ENCODE measurements at places on chromosomes 1 and 21. TPM values are rescaled to one million over a fixed set of nuclear protein-coding genes. Genes with fewer than 3 reads are reported as not detected.

DNA sequence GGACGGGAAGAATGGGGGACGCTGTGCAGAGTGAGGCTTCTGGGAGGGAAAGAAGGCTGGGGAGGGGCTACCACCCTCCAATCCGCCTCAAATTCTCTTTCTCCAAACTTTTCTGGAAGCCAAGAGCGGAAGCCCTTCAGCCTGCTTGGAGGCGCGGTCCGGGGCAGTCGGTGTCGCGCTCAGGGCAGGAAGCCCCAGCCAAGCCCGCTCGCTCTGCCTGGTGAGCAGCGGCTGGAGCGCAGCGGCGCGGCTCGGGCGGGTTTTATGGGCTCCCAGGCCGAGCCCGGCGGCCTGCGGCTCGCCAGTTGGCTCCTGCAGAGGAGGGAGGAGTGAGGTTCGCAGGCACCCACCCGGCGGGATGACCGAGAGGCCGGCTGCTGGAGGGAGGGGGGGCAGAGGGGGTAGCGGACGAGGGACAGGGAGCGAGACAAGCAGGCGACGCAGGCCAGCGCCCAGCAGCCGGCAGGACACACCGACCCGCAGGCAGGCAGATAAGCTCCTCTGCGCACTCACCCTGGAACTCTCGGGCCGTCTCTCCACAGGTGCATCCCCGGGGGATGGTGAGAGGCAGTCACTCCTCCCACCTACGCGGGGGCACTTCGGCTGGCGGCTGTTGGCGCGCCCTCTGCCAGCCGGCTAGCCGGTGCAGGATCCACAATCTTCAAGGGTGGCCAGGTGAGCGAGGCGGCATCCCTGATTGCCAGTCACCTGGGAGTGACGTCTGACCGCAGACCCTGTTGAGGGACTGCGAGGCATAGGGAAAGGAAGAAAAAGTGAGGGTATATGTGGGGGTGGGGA is at the start of gene AVPR1B:
TSS of gene AVPR1B (minus strand) at position 238 of the 798 bp plus-strand sequence. CDS start 498 bp downstream, outside the sequence.
- H3K36me3 ChIP-seq: no peaks in the 10 kb centered on the region
- H3K4me3 ChIP-seq: peak within 1 kb of the TSS; percentile 60

- H3K4me3 ChIP-seq: no peak overlapping the region
- no peaks in the 10 kb centered on the region for H3K36me3 ChIP-seq
- no peaks in the 10 kb centered on the region for H3K27me3 ChIP-seq
- no peak overlapping the region for H3K27ac ChIP-seq
- no peak for DNase-seq
Observed at GRCh38 chr1:170204121-170204520, 58.4 kb downstream of the NTMT2 start.

- peak overlapping the region; percentile 38 for H3K4me3 ChIP-seq
- H3K27ac ChIP-seq: no peak overlapping the region
- peaks cover 70% of the 10 kb centered on the region for H3K27me3 ChIP-seq
Observed at GRCh38 chr21:41761211-41761933, 5.5 kb downstream of the RIPK4 start.

The UTS2 gene
- polyA plus RNA-seq: not detected

- no peak overlapping the region for H3K27ac ChIP-seq
- no peak overlapping the region for H3K4me3 ChIP-seq
- H3K36me3 ChIP-seq: no peaks in the 10 kb centered on the region
- no peak for DNase-seq
- H3K4me1 ChIP-seq: peaks cover 2% of the 10 kb centered on the region
- peaks cover 31% of the 10 kb centered on the region for H3K27me3 ChIP-seq
Observed at GRCh38 chr1:37601441-37601840, 5.7 kb upstream of the GNL2 start.

- DNase-seq: no peak
- H3K27me3 ChIP-seq: peaks cover 35% of the 10 kb centered on the region
- no peaks in the 10 kb centered on the region for H3K36me3 ChIP-seq
- no peaks in the 10 kb centered on the region for H3K4me1 ChIP-seq
- no peak overlapping the region for H3K27ac ChIP-seq
- no peak overlapping the region for H3K4me3 ChIP-seq
Observed at GRCh38 chr1:228000416-228000815, 6.4 kb upstream of the WNT3A start.

The MSH4 gene
- 0.12 TPM for polyA plus RNA-seq

GRCh38 chr1:101364370-101365120 is 127.7 kb downstream of the S1PR1 start:
- no peaks in the 10 kb centered on the region for H3K36me3 ChIP-seq
- no peak for DNase-seq
- H3K27ac ChIP-seq: no peak overlapping the region
- H3K4me3 ChIP-seq: no peak overlapping the region
- H3K4me1 ChIP-seq: no peaks in the 10 kb centered on the region

The SKI gene
- polyA plus RNA-seq: 13.8 TPM

GRCh38 chr1:4171480-4172450 is 271.7 kb upstream of the C1orf174 start:
- no peak overlapping the region for H3K27ac ChIP-seq
- H3K4me1 ChIP-seq: no peaks in the 10 kb centered on the region
- no peak for DNase-seq
- H3K27me3 ChIP-seq: no peaks in the 10 kb centered on the region

The ASAP3 gene
- polyA plus RNA-seq: 22.9 TPM

- peaks cover 18% of the 10 kb centered on the region for H3K4me1 ChIP-seq
- H3K36me3 ChIP-seq: no peaks in the 10 kb centered on the region
- no peak overlapping the region for H3K27ac ChIP-seq
- DNase-seq: no peak
- no peak overlapping the region for H3K4me3 ChIP-seq
Observed at GRCh38 chr1:109152196-109152595, 38.3 kb downstream of the ELAPOR1 start.

The C4BPA gene
- not detected for polyA plus RNA-seq

The NBPF10 gene
- 0.30 TPM for polyA plus RNA-seq

GRCh38 chr1:73998348-73998959 is 199.5 kb downstream of the LRRIQ3 start:
- DNase-seq: no peak
- no peaks in the 10 kb centered on the region for H3K36me3 ChIP-seq
- no peak overlapping the region for H3K4me3 ChIP-seq
- H3K27ac ChIP-seq: no peak overlapping the region
- H3K27me3 ChIP-seq: no peaks in the 10 kb centered on the region

DNA sequence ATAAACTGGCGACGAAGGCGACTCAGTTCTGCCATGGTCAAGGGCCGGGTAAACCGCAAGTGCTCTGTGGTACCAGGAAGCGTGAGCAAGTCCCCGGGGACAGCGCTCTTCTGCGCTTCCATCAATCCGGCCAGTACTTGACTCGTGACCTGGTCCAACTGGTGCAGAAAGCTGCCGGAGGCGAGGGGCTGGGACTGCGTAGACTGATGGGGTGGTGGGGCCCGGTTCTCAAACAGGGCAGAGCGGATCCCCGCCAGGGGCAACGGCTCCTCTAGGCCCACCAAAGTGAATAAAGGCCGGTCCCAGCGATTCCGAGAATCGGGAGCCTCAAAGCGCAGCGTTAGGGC is 852 bp downstream of the KTI12 start:
- H3K4me3 ChIP-seq: peak overlapping the region; percentile 91
- H3K4me1 ChIP-seq: peaks cover 17% of the 10 kb centered on the region
- DNase-seq: peak; percentile 11
- peaks cover 24% of the 10 kb centered on the region for H3K36me3 ChIP-seq
- H3K27me3 ChIP-seq: no peaks in the 10 kb centered on the region

- H3K4me3 ChIP-seq: no peak overlapping the region
- H3K27ac ChIP-seq: no peak overlapping the region
- H3K36me3 ChIP-seq: no peaks in the 10 kb centered on the region
- H3K4me1 ChIP-seq: no peaks in the 10 kb centered on the region
- H3K27me3 ChIP-seq: no peaks in the 10 kb centered on the region
- no peak for DNase-seq
Observed at GRCh38 chr1:97489834-97490233, 431.0 kb downstream of the DPYD start.

DNA sequence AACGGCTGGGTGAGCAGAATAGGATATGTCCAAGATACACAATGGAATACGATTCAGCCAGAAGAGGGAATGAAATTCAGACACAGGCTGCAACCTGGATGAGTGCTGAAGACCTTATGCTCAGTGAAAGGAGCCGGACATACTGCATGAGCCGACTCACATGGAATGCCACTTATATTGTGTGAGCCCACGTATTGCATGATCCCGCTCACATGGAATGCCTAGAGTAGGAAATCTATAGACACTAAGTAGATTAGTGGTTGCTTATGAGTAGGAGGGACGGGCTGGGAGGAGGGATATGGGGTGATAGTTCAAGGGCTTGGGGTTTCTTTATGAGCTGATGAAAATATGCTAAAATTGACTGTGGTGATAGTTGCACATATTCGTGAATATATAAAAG is 26.8 kb downstream of the TMPRSS2 start:
- no peak overlapping the region for H3K4me3 ChIP-seq
- H3K27me3 ChIP-seq: peaks cover 3% of the 10 kb centered on the region
- H3K4me1 ChIP-seq: no peaks in the 10 kb centered on the region
- no peaks in the 10 kb centered on the region for H3K36me3 ChIP-seq
- H3K27ac ChIP-seq: no peak overlapping the region

The FCRL2 gene
- polyA plus RNA-seq: 0.04 TPM

GRCh38 chr1:165875604-165876003 is 48.2 kb downstream of the UCK2 start:
- no peaks in the 10 kb centered on the region for H3K36me3 ChIP-seq
- no peaks in the 10 kb centered on the region for H3K27me3 ChIP-seq
- DNase-seq: no peak
- no peak overlapping the region for H3K27ac ChIP-seq
- no peaks in the 10 kb centered on the region for H3K4me1 ChIP-seq
- H3K4me3 ChIP-seq: no peak overlapping the region

The AADACL4 gene
- not detected for polyA plus RNA-seq

- H3K4me3 ChIP-seq: no peak overlapping the region
- no peaks in the 10 kb centered on the region for H3K4me1 ChIP-seq
Observed at GRCh38 chr1:10906866-10907519, 105.5 kb upstream of the TARDBP start.

The SDC3 gene
- 22.2 TPM for polyA plus RNA-seq

The SAMSN1 gene
- 1.2 TPM for polyA plus RNA-seq

DNA sequence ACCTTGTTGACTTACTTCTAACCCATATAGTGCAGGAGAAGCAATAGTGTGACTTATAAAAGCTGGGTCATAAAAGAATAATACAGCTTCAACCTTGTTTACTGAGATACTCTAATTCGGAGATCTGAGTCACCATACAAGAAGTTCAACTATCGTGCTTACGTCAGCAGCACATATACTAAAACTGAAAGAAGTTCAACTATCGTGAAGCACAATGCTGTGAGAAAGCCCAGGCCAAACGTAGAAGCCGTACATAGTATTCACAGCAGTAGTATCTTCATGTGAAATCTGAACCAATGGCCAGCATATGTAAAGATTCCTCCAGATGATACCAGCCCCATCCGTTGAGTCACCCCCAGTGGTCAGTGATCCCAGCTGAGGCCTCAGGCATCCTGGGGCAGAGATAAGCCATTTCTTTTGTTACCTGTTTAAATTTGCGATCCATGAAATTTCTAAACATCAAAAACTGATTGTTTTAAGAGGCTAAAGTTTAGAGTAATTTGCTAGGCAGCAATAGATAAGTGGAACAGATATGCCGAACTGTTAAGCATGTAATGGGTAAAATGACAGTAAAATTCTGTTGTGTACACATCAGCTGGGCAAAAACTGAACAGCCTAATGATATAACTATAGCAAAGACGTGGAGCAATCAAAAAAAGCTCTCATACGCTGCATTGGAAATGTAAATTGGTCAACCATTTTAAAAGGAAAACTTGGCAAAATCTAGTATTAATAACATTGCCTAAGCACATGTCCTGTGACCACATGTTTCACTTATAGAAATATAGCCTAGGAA is 53.9 kb upstream of the SAMD13 start:
- DNase-seq: no peak
- H3K36me3 ChIP-seq: no peaks in the 10 kb centered on the region
- H3K27ac ChIP-seq: no peak overlapping the region
- H3K4me3 ChIP-seq: no peak overlapping the region
- H3K27me3 ChIP-seq: no peaks in the 10 kb centered on the region

- H3K4me1 ChIP-seq: no peaks in the 10 kb centered on the region
- no peak for DNase-seq
- H3K36me3 ChIP-seq: no peaks in the 10 kb centered on the region
- H3K27me3 ChIP-seq: no peaks in the 10 kb centered on the region
- no peak overlapping the region for H3K27ac ChIP-seq
Observed at GRCh38 chr1:202181586-202181985, 12.0 kb upstream of the LGR6 start.

The NGF gene
- 21.6 TPM for polyA plus RNA-seq

The FAM131C gene
- 0.86 TPM for polyA plus RNA-seq

GRCh38 chr1:7442036-7442435 is 329.1 kb upstream of the VAMP3 start:
- no peak overlapping the region for H3K27ac ChIP-seq
- no peak for DNase-seq
- H3K4me1 ChIP-seq: no peaks in the 10 kb centered on the region
- no peaks in the 10 kb centered on the region for H3K27me3 ChIP-seq

The COL16A1 gene
- 33.1 TPM for polyA plus RNA-seq

DNA sequence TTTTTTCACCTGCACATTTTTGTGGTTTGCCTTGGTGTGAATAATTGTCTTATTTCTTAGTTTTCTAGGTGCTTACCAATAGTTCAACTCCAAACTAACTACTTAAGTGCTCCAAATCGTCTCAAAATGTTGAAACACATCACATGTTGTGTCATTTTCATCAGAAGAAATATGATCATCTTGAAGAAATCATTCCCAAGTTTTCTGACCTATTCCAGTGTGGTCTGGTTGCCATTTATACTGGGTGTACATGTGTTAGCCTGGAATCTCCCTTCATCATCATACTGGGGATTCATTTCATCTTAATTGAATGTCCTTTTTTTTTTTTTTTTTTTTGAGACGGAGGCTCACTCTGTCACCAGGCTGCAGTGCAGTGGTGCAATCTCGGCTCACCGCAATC is 67.0 kb downstream of the EIF2B3 start:
- no peaks in the 10 kb centered on the region for H3K36me3 ChIP-seq
- H3K4me1 ChIP-seq: no peaks in the 10 kb centered on the region
- no peak overlapping the region for H3K27ac ChIP-seq
- H3K27me3 ChIP-seq: no peaks in the 10 kb centered on the region
- no peak for DNase-seq
- no peak overlapping the region for H3K4me3 ChIP-seq

- H3K36me3 ChIP-seq: no peaks in the 10 kb centered on the region
- no peak overlapping the region for H3K27ac ChIP-seq
- H3K4me3 ChIP-seq: no peak overlapping the region
Observed at GRCh38 chr1:36641776-36642175, 159.1 kb upstream of the CSF3R start.

- no peaks in the 10 kb centered on the region for H3K27me3 ChIP-seq
- no peak overlapping the region for H3K4me3 ChIP-seq
- peaks cover 34% of the 10 kb centered on the region for H3K4me1 ChIP-seq
- no peak for DNase-seq
- peaks cover 26% of the 10 kb centered on the region for H3K36me3 ChIP-seq
- no peak overlapping the region for H3K27ac ChIP-seq
Observed at GRCh38 chr1:36092166-36092797, 3.6 kb downstream of the ADPRS start.

GRCh38 chr1:211697356-211697755 is 21.9 kb upstream of the NEK2 start:
- H3K4me1 ChIP-seq: peaks cover 10% of the 10 kb centered on the region
- no peaks in the 10 kb centered on the region for H3K36me3 ChIP-seq
- H3K27me3 ChIP-seq: no peaks in the 10 kb centered on the region
- no peak overlapping the region for H3K27ac ChIP-seq
